Nephron progenitor cell (in vitro differentiated cells): ENCODE measurements at places on chromosomes 2 and 18.

DNA sequence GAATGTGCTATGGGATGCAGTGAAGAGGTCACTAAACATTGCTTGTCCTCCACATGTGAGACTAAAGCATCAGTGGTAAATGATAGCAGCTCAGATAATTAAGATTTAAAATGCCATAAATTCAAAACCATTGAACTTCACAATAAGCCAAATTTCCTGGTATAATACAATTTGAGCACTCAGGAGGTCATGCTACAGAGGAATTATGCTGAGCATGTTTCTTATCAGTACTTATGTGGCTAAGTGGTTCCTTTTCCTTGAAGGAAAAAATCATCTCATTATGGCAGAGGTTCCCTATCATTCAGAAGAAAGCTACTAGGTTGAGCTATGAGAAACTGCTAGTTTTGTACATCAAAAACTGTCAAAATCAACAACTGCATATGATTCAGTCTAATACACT is 156.6 kb downstream of the AGPS start:
- no peak for DNase-seq

DNA sequence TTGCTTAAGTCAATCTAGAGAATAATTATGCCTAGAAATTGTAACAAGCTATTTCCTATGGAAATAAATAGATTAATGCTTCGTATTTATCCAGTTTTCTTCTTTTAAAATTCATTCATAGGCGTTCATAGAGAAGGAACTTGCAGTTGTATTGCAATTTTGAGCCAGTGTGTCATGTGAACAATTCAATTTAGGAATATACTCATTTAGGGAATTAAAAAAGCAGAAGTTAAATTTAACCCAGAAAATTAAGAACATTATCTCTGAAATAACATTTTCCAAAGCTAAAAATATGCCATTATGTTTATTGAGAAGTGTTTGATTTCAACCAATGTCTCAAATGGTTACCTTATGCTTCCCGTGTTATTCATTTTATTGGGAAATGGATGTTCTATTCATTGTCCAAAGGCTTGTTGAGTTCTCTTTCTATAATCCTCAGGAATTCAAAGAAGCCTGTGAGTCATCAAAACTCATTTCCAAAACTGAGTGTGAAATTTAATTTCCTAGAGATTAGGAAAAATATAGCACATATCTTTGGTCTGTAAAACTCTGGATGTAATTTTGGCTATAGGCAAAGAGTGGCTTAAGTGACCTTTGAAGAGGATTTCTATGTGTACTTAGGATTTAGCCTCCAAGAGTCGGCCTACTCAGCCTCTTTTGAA is 99.7 kb downstream of the SLC8A1 start:
- DNase-seq: no peak

GRCh38 chr2:44233450-44234128 is 41.7 kb upstream of the SLC3A1 start:
- no peak for DNase-seq

DNA sequence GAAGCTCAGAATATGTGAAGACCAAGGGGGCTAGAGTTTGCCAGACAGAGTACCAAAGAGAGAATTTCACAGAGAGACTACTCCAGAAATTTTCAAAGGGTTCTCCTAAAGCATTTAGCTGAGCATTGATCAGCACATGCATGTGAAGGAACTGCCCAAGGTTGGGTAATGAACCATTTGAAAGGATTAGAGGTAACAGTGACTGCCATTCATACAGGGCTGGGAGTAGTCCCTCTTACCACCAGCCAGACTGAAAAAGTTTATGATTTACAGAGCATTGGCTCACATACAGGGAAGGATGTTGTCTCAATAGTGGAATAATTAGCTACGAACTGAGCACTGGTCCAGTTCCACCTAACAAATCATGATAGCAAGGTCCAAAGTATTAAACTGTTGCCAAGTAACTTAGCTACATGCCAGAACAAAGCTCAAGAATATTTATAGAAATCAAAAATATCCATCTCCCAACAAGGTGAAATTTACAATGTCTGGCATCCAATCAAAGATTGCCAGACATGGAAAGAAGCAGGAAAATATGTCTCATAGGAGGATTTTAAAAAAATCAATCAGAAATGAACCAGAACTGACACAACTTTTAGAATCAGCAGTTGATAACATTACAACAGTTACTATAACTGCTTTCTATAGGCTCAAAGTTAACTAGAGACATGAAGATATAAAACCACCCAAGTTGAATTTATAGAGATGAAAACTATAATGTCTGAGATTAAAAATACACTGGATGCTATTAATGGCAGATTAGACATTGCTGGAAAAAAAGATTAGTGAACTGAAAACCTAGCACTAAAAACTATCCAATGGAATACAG is 25.7 kb upstream of the RNF103 start:
- no peak for DNase-seq

DNA sequence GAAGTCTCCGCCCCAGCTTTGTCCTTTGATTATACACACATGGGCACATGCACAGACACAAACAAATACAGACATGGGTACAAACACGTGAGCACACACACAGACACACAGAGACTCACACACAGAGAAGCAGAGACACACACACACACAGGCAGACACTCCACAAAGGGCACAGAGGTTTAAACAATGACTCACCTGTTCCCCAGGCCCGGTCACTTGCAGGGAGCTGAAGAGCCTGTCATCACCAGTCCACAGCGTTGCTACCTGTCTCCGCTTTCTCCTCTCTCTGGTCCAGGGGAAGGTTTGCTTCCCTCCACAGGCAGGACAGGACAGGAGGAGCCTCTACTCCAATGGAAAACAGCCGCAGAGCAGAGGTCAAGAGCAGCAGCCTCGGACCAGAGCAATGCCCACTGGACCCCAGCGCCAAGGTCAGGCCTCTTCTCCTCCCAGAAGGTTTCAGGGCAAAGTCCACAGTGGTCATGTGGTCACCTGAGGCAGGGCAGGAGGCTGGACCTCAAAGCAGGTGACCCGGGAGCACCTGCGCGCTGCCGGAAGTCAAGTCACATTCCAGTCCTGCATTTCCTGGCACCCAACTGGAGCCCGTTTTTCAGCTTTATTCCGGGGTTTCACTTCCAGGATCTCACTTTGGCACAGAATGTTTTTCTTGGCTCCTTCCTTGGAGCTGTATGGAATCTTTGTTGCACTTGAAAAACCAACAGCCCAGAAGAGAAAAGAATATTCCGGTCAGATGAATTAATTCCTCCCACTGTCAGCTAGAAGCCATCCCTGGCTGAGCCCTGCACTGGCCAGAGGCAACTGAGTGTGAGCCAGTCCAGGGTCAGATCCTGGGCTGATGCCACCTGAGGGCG is at the start of gene RAB17:
Gene RAB17 (minus strand): TSS at position 463 of the 869 bp plus-strand sequence. CDS start 4,580 bp downstream, outside the sequence.
- no peak for DNase-seq
